ENCODE measurements at places on chromosomes 16 and 17.

GRCh38 chr17:21191698-21192097 is 22.3 kb downstream of the TMEM11 start:
- DNase-seq: no peak

DNA sequence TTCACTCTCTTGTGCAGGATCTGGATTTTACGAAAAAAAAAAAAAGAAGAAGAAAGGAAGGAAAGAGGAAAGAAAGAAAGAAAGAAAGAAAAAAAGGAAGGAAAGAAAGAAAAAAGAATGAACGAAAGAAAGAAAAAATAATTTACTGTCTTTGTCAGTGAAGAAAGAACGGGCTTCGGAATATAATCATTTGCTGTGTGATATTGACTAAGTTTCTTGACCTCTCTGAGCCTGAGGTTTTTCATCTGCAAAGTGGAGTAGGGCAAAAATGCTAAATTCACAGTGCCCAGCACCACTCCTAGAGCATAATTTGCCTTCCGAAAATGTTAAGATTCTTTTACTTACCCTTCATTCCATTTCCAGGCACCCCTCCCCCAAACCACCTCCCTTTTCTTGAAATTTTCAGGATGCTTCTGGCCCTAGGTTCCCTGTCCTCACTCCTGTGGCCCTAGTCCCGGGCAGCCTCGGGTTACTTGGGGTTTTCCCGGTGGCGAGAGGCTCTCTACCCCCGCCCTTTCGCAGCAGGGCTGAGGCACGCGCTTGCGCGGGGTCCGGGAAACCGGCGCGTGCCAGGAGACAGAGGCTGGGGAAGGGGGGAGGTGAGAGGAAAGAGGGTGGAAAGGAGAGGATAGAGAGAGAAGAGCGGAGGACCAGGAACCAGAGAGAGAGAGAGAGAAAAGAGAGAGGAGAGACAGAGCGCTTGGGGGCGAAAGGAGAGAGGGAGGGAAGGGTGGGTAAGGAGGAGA is at the start of gene CNTNAP1:
CNTNAP1 (plus strand) TSS at position 556 of the 746 bp plus-strand sequence. CDS start 299 bp downstream, outside the sequence.
- DNase-seq: peak; percentile 81

DNA sequence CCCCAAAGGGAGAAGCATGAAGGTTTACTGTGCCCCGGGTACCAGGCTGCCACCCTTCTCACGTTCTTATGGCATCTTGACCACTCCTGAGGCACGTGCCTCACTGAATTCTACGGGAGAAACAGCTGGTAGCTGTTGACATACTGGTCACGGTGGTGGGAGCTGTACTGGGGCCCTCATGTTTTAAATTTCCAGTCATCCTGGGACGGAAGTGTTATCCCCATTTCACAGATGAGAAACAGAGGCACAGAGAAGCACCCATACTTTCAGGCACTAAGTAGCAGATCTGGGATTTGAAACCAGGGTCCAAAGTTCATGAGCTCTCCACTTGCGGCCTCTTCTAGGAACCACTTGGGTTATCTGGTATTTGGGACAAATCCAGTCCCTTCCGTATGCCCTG is 26.3 kb upstream of the DOC2B start:
- no peak for DNase-seq

- no peak for DNase-seq
These were observed 5.2 kb downstream of the RAB40B start for GRCh38 chr17:82693168-82693867.

- DNase-seq: no peak
These were observed 9.6 kb downstream of the FLOT2 start for GRCh38 chr17:28887871-28888471.

DNA sequence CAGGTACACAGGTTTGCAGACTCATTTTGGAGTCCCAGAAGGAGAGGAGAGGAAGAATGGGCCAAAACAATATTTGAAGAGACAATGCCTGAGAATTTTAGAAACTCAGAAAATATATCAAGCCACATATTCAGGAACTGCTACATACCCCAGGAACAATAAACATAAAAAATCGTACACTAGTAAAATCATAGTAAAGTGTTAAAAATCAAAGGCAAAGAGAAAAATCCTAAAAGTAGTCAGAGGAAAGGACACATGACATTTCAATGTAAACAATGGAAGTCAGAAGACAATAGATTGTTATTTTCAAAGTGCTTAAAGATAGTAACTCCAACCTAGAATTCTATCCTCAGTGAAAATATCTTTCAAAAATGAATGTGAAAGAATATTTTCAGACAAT is 28.5 kb upstream of the NACA2 start:
- DNase-seq: peak; percentile 2

GRCh38 chr16:56312028-56312300 is 113.4 kb downstream of the AMFR start:
- no peak for DNase-seq

DNA sequence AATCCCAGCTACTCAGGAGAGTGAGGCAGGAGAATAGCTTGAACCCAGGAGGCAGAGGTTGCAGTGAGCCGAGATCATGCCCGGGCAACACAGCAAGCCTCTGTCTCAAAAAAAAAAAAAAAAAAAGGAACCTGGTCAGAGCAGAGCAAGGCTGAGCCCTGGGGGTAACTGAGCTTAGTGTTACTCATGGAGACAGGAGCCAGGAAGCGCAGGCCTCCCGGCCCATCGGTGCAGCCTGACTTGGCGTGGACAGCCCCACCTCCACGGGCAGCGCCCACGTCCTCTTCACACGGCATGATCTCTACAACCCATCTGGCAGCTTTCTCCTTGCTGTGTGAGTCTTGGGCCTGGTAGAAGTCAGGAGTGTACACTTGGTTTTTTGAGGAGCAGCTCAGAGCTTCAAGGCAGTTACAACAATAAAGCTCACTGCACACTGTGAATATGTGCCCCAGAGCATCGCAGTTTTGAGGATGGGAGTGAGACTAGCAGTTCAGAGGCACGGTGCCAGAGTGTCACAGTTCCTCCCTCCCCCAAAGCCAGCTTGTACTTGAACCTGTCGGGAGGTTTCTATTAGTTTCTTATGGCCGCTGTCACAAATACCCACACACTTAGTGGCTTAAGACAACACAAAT is 129.9 kb downstream of the RAP1GAP2 start:
- DNase-seq: peak; percentile 17

- no peak for DNase-seq
These were observed 17.5 kb downstream of the NOS2 start for GRCh38 chr17:27782791-27783206.

- peak; percentile 87 for DNase-seq
These were observed 6.0 kb downstream of the TIMM22 start for GRCh38 chr17:1002771-1003555.

GRCh38 chr17:62680541-62681052 is 53.1 kb downstream of the MRC2 start:
- DNase-seq: no peak

DNA sequence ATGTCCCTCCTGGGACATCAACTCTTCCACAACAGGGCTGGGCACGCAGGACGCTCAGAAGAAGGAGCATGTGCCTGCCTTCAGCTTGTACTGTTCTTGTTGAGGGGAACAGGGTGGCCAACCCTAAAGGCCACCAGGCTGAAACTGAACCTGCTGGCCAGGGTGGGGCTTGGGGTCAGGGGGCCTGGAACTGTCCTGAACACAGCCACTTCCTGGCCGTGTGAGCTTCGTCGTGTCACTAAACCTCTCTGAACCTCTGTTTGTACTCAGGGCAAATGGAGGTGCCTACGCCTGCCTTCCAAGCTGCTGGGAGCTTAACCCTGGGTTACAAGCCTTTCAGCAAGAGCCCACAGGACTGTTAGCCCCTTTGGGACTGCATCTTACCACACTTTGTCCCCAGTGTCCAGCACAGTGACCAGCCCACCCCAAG is 6.7 kb downstream of the ARHGAP27 start:
- DNase-seq: no peak

GRCh38 chr17:50198026-50198669 is 3.3 kb downstream of the COL1A1 start:
- peak; percentile 77 for DNase-seq

GRCh38 chr16:74450236-74450635 is 29.0 kb upstream of the CLEC18B start:
- DNase-seq: no peak

DNA sequence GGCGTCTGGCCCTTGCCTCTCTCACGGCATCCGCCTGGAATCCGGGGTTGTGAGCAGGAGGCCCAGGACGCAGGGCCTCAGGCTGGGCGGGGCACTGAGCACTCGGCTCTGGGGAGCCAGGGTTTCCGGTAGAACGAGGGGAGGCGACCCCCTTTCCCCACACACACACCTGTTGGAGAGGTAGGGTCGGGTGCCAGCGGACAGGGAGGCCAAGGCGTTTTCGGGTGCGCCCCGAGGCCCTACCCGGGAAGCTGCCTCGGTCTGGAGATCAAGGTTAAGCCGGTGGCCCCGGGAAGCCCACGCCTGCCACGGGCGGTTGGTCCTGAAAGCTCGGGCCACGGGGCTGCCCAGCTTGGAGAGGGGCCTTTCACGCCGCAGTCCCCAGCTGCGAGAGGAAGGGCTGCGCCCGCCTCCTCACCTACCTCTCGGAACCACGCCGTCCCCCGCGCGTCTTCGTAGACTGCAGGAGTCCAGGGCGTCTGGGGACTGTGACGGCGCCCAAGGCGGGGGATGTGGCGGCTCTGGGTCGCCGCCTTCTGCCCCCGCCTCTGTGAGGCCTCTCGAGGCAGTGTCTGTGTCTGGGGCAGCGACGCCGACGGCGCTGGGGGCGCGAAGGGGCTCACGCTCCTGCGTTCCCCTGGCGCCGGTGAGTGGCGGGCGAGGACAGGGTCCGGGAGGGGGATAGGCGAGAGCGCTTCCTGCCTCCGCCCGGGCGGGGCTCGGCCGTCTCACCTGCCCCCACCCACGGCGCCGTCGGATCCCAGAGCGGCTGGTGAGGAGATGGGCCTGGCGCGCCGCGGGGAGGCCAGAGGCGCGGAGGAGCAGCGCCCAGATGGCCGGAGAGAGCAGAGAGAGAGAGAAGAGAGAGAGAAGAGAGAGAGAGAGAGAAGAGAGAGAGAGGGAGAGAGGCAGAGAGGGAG is 20.3 kb upstream of the HOXB9 start:
- no peak for DNase-seq

GRCh38 chr16:51151435-51151960 is 428 bp upstream of the SALL1 start:
- DNase-seq: no peak

GRCh38 chr17:37713624-37714023 is 31.2 kb downstream of the HNF1B start:
- DNase-seq: no peak

GRCh38 chr17:41140360-41141131 is at the start of gene KRTAP4-6:
Gene KRTAP4-6, minus strand, starts transcription at chr17:41140544. Its CDS starts 57 bp downstream, at chr17:41140487.
- DNase-seq: peak; percentile 95

DNA sequence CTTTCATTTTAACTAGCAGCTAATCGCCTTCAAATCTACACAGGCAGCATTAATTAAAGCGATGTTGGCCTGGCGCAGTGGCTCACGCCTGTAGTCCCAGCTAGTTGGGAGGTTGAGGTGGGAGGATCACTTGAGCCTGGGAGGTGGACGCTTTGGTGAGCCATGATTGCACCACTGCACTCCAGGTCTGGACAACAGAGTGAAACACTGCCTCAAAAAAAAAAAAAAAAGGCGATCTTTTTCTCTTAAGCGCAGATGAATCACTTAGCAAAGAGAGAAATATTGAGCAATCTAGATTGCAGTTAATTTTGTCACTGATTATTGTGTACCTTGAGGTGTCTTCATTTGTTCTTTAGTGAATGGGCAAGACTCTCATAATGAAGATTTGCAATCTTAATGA is 12.4 kb downstream of the SNTB2 start:
- DNase-seq: no peak

DNA sequence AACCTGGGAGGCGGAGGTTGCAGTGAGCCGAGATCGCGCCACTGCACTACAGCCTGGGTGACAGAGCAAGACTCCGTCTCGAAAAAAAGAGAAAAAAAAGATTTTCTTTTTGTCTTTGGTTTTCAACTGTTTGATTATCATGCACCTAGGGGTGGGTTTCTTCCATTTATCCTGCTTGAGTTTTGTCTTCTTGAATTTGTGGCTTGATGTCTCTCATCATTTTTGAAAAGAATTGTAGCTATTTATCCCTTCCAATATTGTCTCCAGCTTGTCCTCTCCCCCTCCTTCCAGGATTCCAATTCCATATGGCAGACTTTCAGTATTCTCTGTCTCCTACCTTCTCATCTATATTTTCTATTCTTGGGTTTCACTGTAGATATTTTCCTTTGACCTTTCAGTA is 7.8 kb downstream of the B9D1 start:
- DNase-seq: no peak

DNA sequence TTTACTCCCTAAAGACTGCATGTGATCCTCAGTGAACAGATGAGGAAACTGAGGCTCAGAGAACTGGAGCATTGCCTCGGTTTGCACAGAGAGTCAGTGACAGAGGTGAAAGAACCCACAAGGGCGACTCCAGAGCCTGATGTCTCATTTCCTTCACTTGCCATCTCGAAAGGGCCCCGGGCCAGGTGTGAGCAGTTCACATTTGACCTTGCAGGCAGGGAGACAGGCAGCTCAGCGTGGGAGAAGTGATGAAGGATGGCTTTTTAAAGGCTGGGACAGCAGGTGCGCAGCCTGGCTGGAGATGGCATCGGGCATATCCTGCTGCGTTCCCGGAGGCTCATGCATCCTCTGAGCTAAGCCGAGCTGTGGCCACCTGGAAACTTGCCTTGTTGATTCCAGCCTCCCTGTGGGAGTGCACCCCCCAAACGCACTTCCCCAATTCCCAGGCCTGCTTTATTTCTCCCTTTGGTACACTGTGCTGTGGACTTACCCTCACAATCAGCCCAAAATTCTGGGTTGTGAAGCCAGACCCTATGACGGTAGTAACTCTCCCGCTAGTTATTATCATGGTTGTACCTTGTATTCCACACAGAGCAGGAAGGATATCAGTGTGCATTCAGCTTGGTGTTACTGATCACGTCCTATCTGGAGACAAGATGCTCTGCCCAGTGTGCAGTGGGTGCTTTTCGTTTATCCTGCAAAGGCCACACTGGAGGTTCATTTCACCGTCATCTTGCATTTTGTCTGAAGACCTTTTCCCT is 753.2 kb upstream of the EEF2KMT start:
- no peak for DNase-seq

GRCh38 chr16:12231666-12232065 is 255.1 kb downstream of the SNX29 start:
- DNase-seq: peak; percentile 88

DNA sequence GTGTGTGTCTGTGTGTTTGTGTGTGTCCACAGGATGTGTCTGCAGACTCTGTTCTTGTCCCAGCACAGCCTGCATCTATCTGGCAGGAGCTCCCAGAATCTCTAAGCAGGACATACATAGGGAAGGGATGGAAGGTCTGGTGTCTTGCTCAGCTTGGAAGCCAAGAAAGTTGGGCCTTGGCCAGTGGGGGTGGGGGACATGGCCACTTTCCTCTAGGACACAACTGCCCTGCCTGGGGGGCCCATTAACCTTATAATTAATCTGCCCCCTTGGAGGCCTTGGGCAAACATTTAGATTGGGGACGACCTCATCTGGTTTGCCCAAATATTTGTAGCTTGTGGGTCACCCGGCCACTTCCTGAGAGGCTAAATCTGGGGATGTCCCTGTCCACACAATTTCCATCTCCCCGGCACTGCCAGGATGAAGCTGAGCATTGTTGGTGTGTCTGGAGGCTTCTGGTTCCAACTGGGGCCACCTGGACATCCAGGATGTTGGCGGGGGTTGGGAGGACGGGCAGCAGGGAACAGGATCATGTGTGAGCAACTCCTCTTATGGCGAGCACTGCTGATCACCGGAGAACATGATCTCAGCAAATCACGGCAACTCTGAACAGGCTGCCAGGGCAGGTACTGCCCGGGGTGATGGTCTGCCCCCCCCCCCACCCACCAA is 17.2 kb upstream of the FOXF1 start:
- no peak for DNase-seq
